Epithelial cell of proximal tubule (primary cell): ENCODE measurements at places on chromosomes 7 and 10.

DNA sequence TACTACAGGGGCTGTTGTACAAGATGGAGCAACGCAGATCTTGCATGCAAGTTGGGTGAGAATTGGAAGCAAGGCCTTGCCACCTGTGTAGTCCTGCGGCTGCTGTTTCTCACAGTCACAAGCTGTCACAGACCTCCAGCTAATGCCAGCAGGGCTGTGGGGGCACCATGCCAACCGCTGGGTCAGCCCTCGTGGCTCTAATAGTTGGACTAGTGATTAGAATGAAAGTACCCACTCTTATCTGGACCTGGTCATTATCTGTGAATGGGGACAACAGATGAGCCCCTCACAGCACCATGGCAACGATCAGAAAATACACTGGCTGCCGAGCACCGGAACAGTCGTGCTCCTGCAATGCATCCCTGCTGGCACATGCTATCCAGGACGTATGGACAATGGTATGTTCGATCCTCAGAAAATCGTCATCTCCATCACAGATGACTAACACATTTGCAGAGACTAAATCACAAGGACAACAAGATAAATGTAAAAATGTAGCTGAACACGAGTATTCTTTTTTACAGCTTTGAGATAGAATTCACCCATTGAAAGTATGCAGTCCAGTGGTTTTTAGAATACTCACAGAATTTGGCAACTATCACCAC lies 80.4 kb upstream of the CALN1 start:
- DNase-seq: no peak

- no peak for DNase-seq
These were observed 7.5 kb downstream of the RABGEF1 start for GRCh38 chr7:66747881-66748511.

GRCh38 chr7:124269774-124270173 lies 236.9 kb upstream of the TMEM229A start:
- no peak for DNase-seq

GRCh38 chr10:25815999-25816768 lies 117.8 kb upstream of the MYO3A start:
- DNase-seq: no peak

GRCh38 chr7:85940798-85941197 lies 702.9 kb upstream of the GRM3 start:
- no peak for DNase-seq

DNA sequence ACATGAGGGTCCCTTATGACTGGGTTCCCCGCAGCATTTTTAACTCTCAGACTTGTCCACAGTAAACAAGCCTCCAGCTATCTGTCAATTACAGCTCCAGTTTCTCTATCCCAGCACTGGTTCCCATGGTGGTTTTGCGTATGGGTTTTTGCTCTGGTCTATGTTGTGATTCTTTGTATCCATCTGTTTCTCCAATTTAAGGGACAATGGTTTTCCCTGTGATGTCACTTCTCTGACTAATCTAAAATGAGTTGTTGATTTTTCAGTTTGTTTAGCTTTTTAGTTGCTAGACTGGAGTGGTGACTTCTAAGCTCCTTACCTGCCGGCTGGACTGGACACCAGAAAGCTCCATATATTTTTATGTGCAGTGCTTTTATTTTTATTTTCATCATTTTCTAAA lies 303.7 kb downstream of the INHBA start:
- DNase-seq: no peak

DNA sequence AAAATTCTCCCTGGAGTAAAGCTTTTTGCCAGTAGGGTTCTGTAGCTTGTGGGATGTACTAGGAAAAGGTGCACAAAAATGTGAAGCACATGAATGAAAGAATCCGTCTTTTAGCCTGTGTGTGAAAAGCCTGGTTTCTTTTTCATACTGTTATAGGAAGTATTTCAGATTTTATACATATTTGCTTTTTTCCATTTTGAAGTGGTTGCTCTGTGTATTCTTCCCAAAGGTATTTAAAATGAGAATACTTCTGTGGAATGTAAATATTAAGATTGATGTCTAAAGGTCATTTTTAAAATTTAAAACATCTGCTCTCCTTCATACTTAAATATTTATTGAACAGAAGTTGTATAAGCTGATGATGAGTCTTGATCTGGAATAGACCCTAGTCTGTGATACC lies 96.8 kb downstream of the CDK14 start:
- DNase-seq: no peak

- DNase-seq: no peak
These were observed 113.6 kb upstream of the BTBD16 start for GRCh38 chr10:122157451-122157850.

DNA sequence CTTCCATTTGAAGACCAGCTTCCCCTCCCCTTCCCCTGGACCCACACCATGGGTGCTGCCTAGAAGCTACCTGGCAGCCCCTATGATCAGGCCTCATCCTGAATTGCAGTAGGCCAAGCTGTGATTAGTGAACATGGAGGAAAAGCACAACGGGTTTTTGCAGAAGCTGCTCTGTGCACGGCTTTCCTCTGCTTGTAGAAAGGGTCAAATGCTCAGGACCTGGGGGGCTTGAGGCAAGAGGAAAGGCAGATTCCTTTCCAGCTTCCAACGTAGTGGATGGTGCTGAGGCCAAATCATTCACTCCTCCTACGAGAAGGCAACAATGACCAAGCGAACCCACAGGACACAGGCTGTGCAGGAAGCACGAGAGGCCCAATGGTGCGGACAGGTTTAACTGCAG lies 410.3 kb upstream of the SHH start:
- no peak for DNase-seq

GRCh38 chr7:116671681-116672595 lies at the start of gene MET:
Gene MET (plus strand): TSS chr7:116672196. CDS start chr7:116699085, 26,889 bp downstream.
- DNase-seq: no peak

DNA sequence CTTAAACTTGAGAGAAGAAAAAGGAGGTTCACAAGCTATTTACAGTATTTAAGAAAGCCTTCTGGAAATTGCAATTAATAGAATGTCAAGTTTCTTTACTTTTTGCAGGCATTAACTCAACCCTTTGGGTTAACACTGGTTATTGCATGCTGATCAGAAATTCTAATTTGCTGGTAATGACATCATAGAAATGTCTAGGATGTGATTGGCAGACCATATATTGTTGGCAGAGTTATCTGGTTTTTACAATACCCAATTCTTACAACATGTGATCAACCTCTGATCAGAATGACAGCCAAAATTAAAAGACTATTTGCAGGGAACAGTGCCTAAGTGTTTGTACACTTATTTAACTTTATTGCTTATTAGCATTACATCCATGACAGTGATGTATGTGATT lies 1.6 kb upstream of the CASD1 start:
- DNase-seq: no peak

GRCh38 chr7:2930310-2931033 lies 86.4 kb upstream of the GNA12 start:
- no peak for DNase-seq
